ENCODE measurements at places on chromosomes 4 and X.

GRCh38 chr4:69860052-69860451 lies at the start of gene SULT1E1:
Gene SULT1E1, minus strand, starts transcription at chr4:69860145. Its CDS starts 2,501 bp downstream, at chr4:69857644.
- no peak for DNase-seq

- no peak for DNase-seq
These were observed 450.7 kb downstream of the UBE2NL start for GRCh38 chrX:144334577-144334976.

- no peak for DNase-seq
These were observed 26.0 kb downstream of the FHDC1 start for GRCh38 chr4:152962150-152962549.

DNA sequence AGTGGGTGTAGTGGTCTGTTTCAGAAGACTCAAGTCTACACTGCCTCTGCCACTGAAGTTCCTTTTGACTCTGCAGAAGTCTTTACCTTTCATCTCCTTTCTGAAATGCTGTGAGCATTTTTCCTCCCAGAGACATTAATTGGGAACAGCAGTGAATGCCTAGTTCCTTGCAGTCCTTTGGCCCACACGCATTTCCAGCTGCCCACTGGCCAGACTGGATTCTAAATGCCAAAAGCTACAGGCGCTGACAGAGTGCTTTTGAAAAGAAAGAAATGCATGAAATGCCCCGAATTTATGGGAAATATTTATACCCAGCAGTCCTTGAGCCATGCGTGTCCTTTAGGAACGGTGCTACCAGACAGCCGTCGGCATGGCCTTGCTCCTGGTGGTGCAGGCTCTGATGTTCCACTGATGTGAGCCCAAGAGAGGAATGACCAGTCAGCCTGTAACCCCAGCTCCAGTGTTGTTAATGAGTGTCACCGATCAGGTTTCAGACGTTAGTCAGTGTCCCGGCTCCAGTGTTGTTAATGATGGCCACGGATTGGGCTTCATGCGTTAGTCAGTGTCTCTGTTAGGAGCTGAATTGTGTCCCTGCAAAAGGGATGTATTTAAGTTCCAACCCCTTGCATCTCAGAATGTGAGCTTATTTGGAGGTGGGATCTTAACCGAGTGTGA lies 132.6 kb downstream of the TBL1X start:
- DNase-seq, result no peak

GRCh38 chr4:8260656-8261111 lies 8.9 kb upstream of the HTRA3 start:
- DNase-seq, result peak; percentile 96

DNA sequence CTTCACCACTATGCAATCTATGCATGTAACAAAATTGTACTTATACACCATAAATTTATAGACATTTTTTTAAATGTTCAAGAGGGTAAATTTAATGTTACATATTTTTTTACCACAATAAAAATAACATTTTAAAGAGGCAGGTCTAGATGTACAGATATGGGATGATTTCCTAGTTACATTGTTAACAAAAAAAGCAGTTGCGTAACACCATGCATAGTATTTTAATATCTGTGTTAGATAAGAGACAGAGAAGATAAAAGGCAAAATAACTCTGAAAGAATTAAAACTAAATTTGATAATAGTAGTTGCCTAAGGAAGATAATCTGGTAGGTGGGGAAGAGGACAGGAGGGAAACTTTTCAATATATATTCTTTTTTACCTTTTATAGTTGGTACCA lies 9.1 kb upstream of the ATRX start:
- DNase-seq, result no peak

DNA sequence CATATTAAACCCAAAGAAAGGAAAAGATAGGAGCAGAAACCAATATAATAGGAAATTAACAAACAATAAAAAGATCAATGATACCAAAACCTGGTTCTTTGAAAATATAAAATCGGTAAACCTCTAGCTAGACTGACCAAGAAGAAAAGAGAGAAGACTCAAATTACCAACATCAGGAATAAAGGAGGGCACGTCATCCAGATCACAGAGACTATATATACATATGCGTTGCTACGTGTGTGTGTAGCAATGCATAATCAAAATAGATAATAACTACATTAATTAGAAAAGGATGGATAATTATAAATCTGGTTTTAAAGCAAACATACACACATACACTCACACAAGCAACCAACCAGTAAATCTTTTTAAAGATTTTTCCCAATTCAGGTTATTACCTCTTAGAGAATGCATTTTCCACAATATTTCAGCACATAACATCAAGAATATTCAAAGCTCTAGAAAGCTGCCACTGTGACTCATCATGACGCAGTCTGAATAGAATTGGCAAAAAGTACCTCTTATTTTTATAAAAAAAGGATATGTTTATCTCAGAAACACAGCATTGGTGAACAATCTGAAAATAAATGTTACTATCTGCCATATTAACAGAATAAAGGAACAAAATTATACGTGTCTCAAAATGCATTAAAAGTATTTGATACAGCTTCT lies 41.4 kb upstream of the USP9X start:
- peak; percentile 57 for DNase-seq

Data from EH (cell line).